ENCODE measurements at places on chromosomes 6 and 20. TPM values are rescaled to one million over a fixed set of nuclear protein-coding genes. Genes with fewer than 3 reads are reported as not detected.

DNA sequence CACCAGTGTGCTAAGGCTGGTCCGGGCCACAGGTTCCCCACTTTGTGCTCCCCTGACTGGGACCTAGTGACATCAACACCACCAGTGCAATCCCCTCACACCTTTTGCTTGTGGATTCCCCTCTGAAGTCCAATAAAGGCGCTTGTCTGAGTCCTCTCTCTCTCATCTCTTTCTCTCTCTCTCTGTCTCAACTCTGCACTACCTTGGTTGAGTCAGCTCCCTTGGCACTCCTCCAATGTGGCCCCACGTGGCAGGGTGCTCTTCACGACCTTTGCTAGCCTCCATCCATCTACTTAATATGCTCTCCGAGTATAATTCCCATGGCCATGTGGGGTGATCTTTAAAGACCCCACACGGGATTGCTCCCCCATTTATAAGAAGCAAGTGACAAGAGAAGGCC lies 385.0 kb downstream of the CD83 start:
- DNase-seq = peak; percentile 61

DNA sequence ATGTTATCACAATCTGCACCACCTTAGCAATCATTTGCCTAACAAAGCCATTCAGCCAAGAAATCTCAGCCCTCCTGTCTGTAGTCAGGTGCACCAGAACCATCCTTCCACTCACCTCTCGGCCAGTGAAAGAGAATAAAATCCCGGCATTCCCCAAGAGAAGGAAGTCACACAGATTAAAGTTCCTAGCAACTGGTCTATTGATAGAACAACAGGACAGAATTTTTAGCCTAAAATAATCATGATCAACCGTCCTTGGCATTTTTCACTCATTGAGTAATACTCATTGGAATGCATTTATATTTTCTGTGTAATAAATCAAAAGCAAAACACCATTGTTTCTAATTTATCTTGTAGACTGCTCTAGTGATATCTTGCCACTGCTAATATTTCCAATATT lies 85.7 kb upstream of the CDH4 start:
- DNase-seq = no peak

- no peak for DNase-seq
Measured at GRCh38 chr6:40249935-40250334, 315.7 kb upstream of the MOCS1 start.

DNA sequence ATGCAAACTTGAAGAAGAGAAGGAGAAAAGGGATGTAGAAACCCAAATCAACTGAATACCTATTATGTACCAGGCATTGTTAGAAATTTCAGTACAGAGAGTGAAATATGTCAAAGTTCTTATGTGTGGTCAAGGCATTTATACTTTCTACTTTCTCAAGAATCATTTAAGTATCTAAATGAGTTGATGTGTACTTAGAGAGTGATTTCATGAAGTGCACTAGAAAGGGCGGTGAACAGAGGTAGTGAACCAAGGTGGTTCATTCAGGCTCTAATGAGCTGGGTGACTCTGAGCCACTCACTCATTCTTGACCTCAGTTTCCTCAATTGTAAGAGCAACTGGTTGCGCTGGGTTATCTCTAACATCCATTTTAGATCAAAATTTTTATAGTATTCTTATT lies 3.3 kb downstream of the PDE7B start:
- no peak for DNase-seq

GRCh38 chr6:91127752-91128151 lies 540.9 kb upstream of the MAP3K7 start:
- no peak for DNase-seq

DNA sequence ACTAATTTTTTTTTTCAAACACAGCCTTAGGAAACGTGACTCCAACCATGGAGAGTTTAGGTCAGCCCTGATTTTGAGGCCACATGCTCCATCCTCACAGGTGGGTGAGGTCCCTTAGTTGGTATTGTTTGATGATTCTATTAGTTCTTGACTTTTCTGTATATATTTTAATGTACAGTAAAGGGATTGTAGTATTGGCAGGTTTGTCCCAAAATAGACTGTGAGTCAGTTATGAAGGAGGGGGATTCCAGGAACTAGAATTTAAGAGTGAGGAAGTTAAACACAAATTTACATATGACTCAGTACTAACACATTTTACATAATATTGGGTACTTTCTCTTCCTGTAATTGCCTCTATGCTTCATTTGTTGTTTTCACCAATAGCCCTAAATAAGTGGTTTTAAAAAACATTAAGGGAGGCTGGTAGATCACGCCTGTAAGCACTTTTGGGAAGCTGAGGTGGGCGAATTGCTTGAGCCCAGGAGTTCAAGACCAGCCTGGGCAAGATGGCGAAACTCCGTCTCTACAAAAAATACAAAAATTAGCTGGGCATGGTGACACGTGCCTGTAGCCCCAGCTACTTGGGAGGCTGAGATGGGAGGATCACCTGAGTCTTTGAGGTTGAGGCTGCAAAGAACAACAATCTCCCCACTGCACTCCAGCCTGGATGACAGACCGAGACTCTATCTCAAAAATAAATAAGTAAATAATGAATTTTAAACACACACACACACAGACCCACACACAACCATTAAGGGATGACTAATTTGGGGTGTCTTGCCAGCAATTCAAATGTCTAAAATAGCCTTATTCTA lies 81.8 kb downstream of the SGK1 start:
- peak; percentile 42 for DNase-seq

DNA sequence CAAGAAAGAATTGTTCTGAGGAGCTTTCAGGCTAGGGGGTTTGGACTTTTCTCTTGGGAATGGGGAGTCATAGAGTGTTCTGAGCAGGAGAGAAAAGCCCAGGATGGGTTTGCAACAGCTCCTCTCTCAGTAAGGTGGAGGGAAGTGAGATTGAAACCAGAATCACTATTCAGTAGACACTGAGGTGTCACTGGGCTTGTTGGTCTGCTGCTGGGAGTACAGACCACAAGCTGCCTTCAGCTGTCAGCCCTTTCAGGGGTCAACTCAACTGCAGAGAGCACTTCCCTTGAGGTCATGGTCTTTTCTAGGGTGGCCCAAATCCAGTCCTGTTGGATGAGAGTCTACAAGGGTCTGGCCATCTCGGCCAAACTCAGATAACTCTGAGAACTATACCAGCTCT lies 12.9 kb upstream of the FOXA2 start:
- DNase-seq = no peak

DNA sequence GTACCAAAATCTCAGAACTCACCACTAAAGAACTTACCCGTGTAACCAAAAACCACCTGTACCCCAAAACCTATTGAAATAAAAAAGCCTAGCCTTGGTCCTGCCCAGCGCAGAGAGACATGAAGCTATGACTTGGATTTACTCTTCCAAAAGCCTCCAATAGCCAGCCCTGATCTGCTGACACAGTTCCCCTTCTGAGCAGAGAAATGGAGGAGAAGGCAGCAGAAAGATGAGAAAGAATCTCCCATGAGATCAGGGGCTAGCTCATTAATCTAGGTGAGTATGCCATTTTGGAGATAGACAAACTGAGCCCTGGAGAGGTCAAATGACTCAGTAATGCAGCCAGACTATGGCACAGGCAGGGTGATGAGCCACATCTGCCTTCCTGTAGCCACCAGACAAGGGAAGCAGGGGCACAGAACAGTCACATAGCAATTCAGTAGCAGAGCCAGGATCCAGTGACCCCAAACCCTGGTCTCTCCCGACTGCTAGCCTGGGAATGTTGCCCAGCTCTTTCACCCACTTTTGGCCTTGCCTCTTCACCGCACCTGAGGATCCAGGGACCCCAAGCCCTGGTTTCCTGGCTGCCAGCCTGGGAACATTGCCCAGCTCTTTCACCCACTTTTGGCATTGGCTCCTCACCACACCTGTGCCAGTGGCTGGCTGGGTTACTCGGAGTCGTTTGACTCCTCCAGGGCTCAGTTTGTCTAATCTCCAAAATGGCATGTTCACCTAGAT lies 7.2 kb upstream of the SDCBP2 start:
- DNase-seq = no peak

- no peak for DNase-seq
Measured at GRCh38 chr20:7696311-7696710, 243.9 kb downstream of the HAO1 start.

- no peak for DNase-seq
Measured at GRCh38 chr6:114605656-114606055, 262.8 kb upstream of the HS3ST5 start.

- peak; percentile 79 for DNase-seq
Measured at GRCh38 chr6:122798099-122798641, 9.1 kb downstream of the SMPDL3A start.

DNA sequence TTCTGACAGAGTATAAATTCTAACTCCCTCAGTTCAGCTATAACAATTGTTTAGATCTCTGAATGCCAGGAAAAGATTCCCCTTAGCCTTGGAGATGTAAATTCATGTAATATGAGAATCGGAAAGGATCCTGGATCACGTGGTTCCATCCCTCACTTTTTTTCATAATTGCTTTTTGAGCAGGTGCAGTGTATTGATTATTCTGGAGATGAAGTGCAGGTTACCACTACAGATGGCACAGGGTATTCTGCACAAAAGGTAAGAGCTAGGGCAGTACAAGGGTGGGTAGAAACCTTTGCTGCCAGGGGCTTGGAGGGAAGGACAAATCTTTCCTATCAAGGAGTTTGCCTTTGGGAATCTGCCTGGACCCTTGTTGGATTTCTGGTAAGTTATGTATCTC lies 52.7 kb downstream of the KDM1B start:
- no peak for DNase-seq

GRCh38 chr6:56713254-56713672 lies 70.6 kb upstream of the DST start:
- DNase-seq = peak; percentile 90

DNA sequence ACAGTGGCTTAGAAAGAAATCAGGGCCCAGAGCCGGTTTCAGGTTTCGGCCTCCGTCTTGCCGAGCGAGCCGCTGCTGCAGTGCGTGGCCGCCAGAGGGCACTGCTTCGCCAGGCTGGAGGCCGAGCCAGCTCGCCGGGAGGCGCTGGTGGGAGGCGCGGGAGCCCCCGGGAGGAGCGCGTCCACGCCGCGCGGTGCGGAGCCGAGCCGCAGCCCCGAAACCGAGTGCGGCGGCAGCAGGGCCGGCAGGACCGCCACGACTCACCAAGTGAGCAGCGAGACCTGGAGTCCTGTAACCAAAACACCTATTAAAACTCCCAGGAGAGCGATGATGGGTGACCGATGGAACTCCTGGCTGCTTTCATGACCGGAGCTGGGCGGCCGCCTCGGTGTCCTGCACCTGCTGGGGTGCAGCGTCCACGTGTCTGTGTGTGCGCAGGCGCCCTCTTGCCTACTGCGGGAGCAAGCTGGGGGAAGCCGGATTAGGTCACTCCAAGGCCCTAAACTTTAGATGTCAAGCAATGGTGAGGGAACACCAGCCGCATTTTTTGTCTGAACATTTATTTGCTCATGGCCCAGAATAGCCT lies 186.9 kb upstream of the UST start:
- peak; percentile 86 for DNase-seq

DNA sequence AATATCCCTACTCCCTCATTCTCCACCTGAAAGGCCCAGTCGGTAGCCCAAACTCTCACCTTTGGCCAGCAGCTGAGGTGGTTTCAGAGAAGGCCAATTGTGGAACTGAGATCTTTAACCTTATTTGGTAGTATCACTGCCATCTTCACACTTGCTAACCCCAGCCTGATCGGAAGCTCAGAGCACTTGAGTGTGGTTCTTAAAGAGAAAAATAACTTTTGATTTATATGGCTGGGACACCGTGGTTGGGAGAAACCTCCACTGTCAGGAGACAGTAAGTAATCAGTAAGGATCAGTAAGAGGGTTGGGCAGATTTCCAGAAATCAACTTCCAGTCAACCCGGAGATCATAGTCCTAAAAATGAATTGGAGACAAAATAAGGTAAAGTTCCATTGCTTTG lies 22.8 kb upstream of the PRSS16 start:
- no peak for DNase-seq

GRCh38 chr6:156336089-156336488 lies 441.1 kb upstream of the ARID1B start:
- no peak for DNase-seq

Gene TNNC2
- not detected for total RNA-seq

Gene UFL1
- total RNA-seq = 20.7 TPM

Gene HTR1B
- not detected for total RNA-seq

Gene PSORS1C2
- not detected for total RNA-seq

Gene RAD21L1
- total RNA-seq = 0.63 TPM

Gene TINAG
- total RNA-seq = not detected

Gene LY86
- not detected for total RNA-seq

Gene PRND
- not detected for total RNA-seq

Gene STX16
- total RNA-seq = 16.0 TPM

Gene ULBP3
- 27.3 TPM for total RNA-seq

Gene NOX3
- total RNA-seq = not detected

Gene SLC12A5
- not detected for total RNA-seq

Measured in Daoy (cell line).